Stimulated activated CD4-positive, alpha-beta T cell treated with anti-CD3 and anti-CD28 coated beads, Interleukin-15, amount 100 ng/mL, for 1 hour (primary cell): ENCODE measurements at places on chromosomes 1 and 21.
A peak's percentile ranks its signal among the peaks of the same experiment; 100 is the strongest.

DNA sequence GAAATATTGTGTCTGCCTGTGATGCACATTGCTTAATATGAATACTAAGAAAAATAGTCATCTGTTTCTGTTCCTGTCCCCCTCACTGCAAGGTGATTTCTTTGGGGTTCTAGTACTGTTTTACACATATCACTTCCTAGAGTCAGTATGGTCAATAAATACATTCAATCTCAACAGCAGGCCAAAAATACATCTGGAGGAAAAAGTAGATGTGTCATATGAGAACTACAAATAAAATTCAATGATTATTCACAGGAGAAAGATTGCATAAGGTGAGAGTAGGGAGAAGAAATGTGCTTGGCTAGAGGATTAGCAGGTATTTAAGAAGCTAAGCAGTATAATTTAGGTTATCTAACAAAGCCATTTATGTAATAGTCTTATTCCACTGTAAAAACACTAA, 45.3 kb upstream of the SAMSN1 start:
- no peak for DNase-seq

GRCh38 chr21:45002381-45003204, 62.8 kb downstream of the SLX9 start:
- no peak for DNase-seq

DNA sequence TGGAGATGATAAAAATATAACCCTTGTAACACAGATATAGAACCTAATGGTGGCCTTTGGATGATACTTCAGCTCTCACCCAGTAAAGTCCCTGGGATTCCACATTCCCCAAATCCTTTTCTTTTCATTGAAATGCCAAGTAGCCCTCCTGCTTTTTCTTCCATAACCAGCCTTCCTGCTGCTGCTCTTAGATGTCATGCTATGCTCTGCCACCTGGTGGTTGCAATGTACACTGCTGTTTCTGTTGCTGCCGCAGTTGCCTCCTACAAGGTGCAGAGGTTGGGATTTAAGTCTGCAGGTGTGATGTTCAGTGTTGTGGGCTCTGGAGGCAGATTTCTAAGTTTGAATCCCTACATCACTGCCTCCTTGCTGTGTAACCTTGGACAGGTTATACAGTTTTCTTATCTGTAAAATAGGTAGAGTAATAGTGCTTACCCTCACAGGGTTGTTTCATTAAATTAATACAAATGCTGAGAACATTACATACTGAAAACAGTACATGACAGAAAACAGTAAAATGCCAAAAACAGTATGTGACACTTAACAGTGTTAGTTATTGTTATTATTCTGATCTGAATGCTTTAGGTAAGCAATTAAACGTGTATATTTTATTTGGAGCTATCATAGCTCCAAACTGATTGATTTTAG, 64.3 kb downstream of the CAMSAP2 start:
- peak; percentile 25 for DNase-seq

DNA sequence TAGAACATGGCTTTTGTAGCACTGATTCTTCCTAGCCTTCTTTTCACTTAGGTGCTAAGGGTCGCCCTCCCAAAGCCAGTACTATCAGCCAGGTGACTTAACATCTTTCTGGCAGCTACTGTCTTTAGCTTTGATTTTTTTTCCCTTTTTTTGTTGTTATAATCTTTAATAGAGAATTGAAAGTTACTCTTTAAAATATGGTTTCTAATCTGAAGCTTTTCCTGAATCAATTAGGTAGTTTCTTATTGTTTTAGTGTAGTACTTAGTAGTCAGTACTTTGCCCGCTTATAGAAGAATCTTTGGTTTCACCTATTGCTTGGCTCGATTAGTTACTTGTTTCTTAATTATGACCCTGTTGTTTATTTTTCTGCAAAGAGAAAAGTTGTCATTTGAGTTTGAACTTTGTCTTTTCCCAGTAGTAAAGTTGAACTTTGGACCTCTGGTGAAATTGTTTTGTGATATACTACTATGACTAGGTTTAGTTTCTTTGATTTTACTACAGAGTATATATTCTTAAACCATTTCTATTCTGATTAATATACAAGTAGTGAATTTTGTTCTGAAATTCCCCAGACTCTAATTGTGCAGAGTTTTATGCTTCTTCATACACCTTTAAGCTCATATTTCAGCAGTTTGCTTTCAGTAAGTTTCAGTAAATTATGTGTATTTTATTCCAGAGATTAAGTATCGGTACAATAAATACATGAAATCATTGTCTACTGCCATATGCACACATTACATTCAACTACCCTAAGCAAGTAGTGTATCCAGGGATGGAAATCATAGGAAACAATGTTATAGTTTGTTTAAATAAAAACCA, 3.9 kb downstream of the MAGI3 start:
- DNase-seq = no peak

DNA sequence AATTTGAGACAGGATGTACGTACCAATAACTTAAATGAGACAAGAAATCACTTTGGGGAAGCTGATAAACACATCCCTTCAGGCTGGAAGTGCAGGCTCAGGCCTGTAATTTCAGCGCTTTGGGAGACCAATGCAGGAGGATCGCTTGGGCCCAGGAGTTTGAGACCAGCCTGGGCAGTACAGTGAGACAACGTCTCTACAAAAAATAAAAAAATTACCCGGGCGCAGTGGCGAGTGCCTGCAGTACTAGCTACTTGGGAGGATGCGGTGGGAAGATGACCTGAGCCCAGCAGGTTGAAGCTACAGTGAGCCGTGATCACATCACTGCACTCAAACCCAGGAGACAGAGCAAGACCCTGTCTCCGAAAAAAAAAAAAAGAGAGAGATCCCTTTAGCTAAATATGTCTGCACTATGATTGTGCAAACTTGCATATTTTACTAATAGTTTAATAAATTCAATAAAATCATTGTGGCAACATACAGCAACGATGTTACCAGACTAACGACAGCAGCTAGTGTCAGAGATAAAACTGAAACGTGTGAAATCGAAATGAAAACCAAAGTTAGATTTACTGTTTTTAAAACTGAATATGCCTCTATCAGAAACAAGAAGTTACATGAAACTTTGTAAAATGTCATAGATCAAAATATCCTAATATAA, 54.7 kb downstream of the CD2 start:
- DNase-seq = no peak

DNA sequence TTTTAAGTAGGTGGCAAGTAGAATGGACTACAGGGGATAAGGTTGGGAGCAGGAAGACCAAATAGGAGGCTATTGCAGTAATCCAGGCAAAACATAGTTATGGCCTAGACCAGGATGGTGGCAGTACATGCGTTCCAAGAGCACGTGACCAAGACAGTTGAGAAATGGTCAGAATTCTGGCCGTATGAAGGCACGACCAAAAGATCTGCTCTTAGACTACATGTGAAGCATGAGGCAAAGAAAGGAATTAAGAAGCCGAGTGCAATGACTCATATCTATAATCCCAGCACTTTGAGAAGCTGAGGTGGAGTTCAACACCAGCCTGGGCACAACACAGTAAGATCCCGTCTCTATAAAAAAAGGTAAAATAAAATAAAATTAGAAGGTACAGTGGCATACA, 71.3 kb downstream of the LUZP1 start:
- no peak for DNase-seq

- DNase-seq = no peak
These were observed 21.8 kb upstream of the PLEKHO1 start for GRCh38 chr1:150127868-150128267.

DNA sequence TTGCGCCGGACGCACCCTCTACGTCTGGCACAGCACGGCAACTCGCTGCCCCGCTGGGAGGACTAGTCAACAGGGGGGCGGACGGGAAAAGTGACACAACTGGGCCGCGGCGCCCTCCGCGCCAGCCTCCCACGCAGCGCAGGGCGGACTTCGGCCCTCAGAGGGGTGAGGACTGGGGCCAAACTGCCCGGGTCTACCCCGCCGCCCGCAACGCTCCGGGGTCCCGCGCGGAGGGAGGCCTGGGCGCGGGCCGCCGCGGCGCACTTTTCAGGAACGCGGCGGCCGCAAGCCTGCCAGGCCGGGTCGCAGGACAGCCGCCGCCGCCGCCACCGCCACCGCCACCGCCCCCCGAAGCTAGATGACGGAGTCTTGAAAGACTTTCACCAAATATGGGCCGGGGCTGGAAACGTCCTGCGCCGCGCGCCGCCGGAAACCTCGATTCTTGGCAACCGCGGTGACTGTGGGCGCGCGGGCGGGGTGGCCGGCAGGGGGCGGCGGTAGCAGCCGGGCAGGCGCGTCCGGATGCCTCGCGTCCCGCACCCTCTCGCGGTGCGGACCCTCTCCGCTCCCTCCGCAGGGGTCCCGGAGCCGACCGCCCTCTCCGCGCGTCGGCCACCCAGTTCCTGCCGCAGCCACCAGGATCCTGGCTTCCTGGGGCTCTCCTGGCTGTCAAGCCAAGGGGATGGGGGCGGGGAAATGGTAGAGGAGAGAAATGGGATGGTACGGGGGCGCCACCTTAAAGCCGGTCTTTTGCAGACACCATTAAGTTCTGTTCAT, 3.7 kb upstream of the CCN1 start:
- DNase-seq = no peak

- no peak for DNase-seq
These were observed 126.6 kb downstream of the ACTL8 start for GRCh38 chr1:17881761-17882160.

DNA sequence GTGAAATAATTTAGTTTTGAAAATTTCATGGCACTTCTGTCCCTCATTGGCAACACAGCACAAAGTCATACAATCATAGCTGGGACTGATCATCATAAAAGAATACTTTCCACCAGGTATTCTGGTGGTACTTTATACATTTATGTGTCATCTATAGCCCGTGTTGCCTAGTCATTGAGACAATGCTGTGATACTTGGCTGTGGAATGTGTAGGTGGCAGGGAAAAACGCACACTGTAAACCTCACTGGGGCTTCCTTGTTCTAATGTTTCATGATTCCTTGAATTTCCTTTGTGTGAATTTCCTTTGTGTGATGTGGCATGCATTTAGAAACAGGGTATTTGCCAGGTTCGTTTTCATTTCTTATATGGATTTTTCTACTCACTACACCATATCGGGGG, 118.3 kb downstream of the FMN2 start:
- no peak for DNase-seq

- peak; percentile 96 for DNase-seq
These were observed at the start of gene SRRM1 for GRCh38 chr1:24642481-24643362. Gene SRRM1, plus strand, starts transcription at chr1:24643302. Its CDS starts 25 bp downstream, at chr1:24643327.

DNA sequence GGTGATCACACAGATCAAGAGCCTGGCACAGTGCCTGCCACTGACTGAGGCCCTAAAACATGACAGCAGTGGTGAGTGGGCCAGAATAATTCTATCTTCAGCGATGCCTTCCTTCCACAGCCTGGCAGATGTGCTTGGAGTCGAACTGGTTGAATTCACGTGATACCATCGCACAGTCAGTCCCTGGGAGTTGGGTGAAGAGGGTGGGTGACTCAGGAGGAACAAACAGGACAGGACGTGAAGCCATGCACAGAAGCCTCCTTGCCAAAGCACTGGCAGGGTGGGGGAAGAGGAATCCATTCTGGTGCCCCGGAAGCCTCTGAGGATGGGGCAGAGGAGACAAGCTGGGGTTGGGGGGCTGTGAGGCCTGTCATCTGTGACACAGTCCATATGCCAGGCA, 80.3 kb upstream of the WNT4 start:
- no peak for DNase-seq

DNA sequence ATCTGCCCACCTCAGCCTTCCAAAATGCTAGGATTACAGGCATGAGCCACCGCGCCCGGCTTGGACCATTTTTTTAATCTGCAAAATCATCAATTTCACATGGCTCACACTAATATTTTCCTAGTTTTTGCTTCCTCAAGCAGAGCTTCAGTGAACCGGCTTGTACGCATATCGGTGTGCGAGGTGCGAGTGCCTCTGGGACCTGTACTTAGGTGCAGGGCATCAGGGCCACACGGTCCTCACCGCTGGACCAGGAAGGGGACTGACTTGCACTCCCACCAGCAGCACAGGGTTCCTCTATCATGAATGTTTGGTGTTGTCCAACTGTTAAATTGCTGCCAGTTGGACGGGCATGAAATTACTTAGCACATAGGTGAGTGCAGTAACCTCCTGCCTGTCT, 15.4 kb upstream of the SHE start:
- no peak for DNase-seq

DNA sequence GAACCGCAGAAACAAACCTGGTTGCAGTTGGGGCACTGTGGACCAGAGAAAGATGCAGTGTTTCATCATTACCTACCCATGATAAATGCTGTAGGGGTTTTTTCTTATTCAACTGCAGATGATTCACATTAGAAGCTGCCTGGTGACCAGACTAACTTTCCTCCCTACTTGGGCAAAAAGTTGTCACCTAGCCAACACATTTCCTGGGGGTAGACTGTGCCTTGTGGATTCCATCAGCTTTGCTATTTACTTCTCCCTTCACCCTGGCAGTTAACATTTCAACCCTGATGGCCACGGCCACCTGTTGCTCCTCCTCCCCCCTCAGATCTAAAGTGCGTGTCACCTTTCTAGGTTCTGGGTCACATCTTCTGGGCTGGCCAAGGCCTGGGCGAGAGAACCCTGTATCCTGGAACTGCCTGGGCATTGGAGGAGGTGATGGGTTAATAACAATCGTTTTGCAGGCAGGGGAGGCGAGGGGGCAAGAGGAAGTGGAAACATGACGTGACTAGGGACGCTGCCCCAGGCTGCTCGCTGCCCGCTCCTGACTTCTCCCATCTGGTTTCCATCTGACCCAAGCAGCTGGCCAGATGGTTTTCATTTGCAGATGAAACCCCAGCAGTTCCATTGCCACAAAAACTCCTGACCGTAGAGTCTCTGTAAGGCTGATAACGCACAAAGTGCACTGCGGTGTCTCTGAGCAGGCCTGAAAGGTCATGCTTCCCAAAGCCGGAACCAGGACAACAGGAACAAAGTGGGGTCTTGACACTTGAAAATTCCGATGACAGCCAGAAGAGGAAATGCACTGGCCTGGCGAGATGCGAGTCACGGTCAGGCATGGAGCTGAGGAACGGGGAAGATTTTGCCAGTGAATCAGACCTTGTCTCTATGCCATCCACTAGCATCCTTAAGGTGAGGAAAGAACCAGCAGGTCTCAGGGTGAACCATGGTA, 36.6 kb downstream of the CAPZB start:
- no peak for DNase-seq

DNA sequence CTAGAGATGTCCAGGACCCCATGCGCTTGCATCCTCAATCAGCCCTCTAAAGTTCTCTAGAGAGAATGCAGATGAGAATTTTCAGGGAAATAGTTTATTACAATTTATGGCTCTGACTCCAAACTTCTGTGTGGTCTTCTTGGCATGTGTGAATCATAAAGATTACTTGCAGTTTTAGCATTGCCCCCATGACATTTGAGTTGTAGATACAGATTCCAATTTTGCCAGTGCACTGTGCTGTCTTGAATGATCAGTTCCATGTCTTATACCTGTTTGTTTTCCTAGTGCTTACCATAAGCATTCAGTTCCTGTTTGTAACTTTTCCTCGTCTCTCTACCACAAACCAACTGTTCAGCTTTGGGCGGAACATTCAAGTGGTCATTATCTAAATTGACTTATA, 4.8 kb downstream of the KRTAP21-3 start:
- no peak for DNase-seq

DNA sequence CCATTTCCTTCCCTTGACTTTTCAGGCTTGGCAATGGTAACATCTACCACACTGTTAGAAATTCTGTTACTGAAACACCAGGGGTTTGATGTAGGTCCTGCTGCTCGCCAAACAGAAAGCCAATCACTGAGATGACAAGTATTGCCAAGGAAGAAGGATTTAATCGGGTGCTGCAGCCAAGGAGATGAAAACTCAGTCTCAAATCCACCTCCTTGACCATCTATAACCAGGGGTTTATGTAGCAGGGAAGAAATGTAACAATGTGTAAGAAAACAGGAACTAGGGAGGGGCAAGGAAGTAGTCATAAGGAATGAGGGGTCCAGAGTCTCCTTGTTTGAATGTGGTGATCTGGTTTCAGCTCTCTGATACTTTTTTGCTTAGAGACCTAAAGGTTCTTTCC, 25.4 kb downstream of the PLA2G2A start:
- DNase-seq = no peak
